CD8-positive, alpha-beta memory T cell (primary cell): ENCODE measurements at places on chromosomes 12 and 14. TPM values are rescaled to one million over a fixed set of nuclear protein-coding genes. Genes with fewer than 3 reads are reported as not detected.

DNA sequence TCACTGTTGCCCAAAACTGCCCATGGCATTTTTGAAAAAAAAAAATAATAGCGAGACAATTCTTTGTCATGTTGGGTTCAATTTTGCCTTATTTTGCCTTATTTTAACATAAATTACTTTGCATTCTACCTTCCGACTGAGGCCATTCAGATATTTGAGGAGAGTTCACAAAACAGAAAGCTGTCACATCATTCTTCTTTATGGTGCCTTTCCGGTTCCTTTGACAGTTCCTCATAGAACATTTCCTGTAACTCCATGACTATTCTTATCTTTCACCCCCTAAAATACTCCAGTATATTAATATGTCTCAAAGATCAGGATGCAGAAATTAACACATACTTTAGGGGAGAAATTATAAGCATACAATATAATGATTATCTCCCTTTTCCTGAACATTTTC lies 476.7 kb downstream of the NOVA1 start:
- H3K27me3 ChIP-seq, result no peaks in the 10 kb centered on the region
- no peak for DNase-seq
- no peaks in the 10 kb centered on the region for H3K36me3 ChIP-seq
- H3K4me3 ChIP-seq, result no peak overlapping the region
- no peak overlapping the region for H3K27ac ChIP-seq
- no peaks in the 10 kb centered on the region for H3K4me1 ChIP-seq

- H3K27me3 ChIP-seq, result no peaks in the 10 kb centered on the region
- H3K4me3 ChIP-seq, result no peak overlapping the region
Observed at GRCh38 chr12:126474703-126475102, 1409.5 kb downstream of the AACS start.

DNA sequence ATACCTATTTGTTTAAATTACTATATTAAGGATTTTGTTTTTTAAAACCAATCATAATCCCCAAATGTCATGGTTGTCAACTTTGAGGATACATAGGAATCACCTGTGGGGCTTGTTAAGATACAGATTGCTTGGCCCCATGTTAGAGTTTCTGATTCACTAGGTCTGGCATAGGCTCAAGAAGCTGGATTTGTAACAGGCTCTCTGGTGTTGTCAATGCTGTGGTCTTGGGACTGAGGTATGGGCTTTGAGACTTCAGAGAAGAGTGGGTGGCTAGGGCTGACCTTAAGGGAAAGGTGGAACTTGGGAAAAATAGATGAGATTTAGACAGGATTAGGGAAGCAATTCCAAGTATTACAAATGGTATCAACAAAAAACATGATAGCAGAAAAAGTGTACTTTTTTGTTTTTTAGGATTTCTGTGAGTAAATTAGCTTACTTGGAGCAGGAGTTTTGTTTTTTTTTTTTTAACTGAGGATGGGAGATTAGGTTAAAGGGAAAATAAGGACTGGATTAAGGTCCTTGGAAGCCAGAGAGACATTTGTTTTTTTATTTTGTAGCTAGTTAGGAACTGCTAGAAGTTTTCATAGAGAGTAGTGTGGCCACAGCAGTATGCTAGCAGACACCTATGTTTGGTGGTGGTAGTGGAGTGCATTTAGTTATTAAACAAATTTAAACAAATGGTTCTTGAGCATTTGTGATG lies 88.6 kb downstream of the RAD51B start:
- no peaks in the 10 kb centered on the region for H3K36me3 ChIP-seq
- H3K27me3 ChIP-seq, result no peaks in the 10 kb centered on the region
- H3K4me3 ChIP-seq, result no peak overlapping the region

Gene DNAI7
- not detected for total RNA-seq

DNA sequence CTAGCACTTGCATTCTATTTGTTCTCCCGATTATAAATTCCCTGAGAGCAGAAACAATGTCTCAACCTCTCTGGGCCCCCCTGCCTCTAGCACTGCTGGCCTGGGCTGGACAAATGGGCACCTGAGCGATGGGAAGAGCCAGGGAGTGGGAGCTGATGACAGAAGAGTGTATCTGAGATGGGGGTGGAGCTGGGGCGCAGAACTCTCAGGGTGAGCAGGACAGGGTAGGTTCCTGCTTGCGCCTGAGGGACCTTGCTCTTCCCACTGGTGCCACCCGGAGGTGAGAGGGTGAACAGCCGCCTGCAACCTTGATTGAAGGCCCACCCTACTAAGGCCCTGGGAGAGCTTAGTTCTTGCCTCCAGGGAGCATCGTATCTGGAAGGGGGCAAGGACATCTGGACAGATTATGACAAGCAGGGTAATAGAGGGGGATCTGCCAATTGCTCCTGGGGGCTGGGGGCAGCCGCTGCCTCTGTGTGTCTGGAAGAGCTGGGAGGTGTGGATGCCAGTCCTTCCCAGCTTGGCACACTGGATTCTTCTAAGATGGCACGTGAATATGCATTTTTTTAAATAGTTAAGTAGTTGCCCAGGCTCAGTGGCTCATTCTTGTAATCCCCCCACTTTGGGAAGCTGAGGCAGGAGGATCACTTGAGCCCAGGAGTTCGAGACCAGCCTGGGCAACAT lies 43.0 kb upstream of the TSPAN9 start:
- no peak overlapping the region for H3K4me3 ChIP-seq
- H3K27ac ChIP-seq, result no peak overlapping the region

DNA sequence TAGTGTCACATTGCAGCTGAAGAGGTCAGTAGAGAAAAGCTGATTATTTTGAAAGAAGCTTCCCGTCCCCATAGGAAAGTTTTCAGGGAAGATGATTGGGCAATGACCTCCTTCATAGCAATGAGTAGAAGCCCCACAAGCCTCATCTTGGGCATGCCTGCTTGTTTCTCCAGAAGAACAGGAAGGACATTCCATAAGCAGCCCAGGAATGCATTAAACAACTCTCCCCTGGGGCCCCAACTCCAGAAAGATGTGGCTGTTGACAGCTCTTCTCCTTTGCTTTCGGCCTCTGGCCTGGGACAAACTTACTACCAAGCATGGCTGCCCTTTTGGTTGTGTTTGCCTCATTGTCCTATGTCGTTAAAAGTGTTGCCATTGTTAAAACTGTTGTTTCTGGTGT lies 5.7 kb upstream of the VDR start:
- H3K27me3 ChIP-seq, result peaks cover 3% of the 10 kb centered on the region
- H3K4me1 ChIP-seq, result peaks cover 3% of the 10 kb centered on the region
- no peak overlapping the region for H3K4me3 ChIP-seq
- no peak overlapping the region for H3K27ac ChIP-seq
- no peaks in the 10 kb centered on the region for H3K36me3 ChIP-seq

Gene MYF5
- not detected for total RNA-seq

Gene CCDC196
- total RNA-seq, result not detected

DNA sequence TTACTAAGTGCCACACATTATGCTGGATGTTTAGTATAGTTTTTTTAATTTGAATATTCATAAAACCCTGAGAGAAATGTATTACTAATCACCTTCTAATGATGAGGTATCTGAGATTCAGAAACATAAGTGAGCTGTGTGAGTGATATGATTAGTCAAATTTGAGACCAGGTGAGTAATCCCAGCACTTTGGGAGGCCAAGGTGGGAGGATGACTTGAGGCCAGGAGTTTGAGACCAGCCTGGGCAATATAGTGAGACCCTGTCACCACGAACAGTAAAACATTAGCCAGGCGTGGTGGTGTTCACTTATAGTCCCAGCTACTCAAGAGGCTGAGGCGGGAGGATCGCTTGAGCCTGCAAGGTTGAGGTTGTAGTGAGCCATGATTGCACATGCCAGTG lies 438.4 kb downstream of the RAD51B start:
- no peaks in the 10 kb centered on the region for H3K36me3 ChIP-seq
- no peak for DNase-seq
- no peak overlapping the region for H3K27ac ChIP-seq

DNA sequence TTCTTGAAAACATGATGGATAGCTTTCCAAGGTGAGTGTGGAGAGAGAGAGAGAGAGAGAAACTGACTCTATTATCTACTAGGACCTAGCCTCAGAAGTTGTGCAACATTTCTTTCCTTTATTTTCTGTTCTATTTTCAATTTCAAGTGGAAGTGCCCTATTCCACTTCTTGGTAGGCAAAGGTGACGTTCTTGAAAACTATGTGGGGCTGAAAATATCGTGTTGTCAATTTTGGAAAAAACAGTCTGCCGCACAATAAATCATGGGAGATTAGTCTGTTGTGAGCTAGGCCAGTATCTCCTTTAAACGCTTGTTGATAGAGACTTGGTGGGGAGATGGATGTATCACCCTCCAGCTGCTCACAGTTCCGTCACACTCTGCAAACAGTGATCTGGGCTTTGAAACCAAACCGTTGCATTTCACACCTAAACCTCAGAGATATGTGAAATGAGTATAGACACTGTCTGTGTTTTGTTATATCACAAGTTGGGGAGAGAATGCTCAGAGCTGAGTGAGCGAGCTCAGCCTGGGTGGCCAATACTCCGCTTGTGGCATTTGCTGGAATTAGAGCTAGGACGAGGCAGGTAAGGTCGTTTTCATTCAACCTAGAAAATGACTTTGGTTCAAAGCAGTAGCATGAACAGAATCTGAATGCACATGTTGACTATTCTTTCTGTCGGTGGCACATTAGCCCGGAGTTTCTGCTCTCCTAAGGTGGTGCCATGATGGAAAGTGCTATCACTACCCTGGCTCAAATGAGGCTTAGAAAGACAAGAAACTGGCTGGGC lies 75.1 kb upstream of the ST8SIA1 start:
- peak overlapping the region; percentile 86 for H3K27ac ChIP-seq
- peak overlapping the region; percentile 52 for H3K4me3 ChIP-seq
- no peaks in the 10 kb centered on the region for H3K36me3 ChIP-seq
- DNase-seq, result peak; percentile 32
- H3K4me1 ChIP-seq, result peaks cover 8% of the 10 kb centered on the region

Gene LTBR
- total RNA-seq, result 1.4 TPM

DNA sequence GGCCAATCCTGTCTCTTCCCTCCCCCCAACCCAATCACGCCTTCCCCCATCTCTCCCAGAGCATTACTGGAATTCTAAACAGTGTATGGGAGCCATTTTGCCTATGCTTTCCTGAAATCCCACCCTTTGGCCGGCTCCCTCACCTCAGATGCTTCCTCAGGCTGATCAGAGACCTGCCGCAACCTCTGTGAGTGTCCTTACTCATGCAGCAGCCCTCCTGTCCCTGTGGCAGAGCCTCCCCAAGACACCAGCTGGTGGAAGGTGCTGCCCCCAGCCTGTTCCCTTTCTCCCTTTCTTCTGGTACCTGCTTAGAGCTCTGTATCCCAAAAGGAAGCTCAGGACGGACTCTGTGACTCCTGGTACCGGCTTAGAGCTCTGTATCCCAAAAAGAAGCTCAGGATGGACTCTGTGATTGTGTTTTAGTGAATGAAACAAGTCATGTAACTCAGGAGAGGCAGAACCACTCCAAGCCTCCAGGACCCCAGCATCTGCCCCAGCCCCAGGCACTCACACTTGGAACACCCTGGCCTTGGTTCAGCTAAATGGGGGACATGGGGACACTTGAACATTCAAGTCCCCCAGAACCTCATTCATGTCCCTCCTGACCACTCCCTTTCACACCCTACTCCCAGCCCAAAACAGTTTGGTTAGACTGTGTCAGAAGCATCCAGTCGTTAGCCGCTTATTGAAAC lies 29.3 kb upstream of the RIN3 start:
- no peak overlapping the region for H3K27ac ChIP-seq
- no peak overlapping the region for H3K4me3 ChIP-seq
- no peaks in the 10 kb centered on the region for H3K27me3 ChIP-seq
- no peaks in the 10 kb centered on the region for H3K4me1 ChIP-seq
- no peak for DNase-seq
- no peaks in the 10 kb centered on the region for H3K36me3 ChIP-seq

- H3K27me3 ChIP-seq, result no peaks in the 10 kb centered on the region
- H3K4me3 ChIP-seq, result no peak overlapping the region
- no peak for DNase-seq
- no peak overlapping the region for H3K27ac ChIP-seq
- H3K36me3 ChIP-seq, result no peaks in the 10 kb centered on the region
Observed at GRCh38 chr14:94282991-94283723, 9.9 kb downstream of the SERPINA10 start.

DNA sequence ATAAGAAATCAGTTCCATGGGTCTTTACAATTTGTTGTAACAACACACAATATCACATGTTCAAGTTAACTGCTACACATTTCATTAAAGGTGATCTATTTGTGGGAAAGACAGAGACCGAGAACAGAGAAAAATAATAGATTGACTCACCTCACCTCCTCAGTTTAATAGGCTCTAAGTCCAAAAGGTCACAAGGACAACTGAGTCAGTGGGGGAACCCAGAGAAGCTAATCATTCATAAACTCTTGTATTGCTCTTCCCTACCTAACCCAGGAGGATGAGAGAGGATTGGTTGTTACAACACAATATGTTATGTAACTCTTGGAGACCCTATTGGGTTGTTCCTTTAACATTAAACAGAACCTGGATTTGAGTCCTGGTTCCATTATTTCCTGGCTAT lies 72.2 kb upstream of the CRY1 start:
- no peak overlapping the region for H3K4me3 ChIP-seq
- no peaks in the 10 kb centered on the region for H3K4me1 ChIP-seq
- H3K27ac ChIP-seq, result no peak overlapping the region
- no peaks in the 10 kb centered on the region for H3K27me3 ChIP-seq
- no peaks in the 10 kb centered on the region for H3K36me3 ChIP-seq

Gene ACSM4
- total RNA-seq, result not detected

Gene SPTB
- 0.15 TPM for total RNA-seq

DNA sequence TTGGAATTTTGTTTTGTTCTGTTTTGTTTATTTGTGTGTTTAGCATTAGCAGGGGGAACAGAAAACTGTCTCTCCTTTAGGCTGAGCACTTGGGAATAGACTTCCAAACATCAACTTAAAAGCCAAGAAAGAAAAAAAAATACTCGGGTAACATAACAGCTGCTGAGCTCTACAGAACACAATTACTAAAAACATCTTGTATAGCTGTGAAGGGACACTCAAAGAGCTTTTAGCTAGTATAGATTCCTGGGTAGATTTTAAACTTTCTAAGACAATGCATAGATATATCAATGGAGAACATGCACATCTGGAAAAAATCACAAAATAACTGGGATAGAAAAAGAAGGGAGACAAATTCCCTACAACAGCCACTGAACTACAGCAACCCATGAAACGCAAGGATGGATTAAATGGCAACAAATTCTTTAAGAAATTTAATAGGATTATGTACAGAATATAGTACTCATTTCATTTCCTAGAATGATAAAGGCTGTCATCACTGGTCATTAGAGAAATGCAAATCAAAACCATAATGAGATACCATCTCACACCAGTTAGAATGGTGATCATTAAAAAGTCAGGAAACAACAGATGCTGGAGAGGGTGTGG lies 174.3 kb upstream of the KRR1 start:
- H3K4me1 ChIP-seq, result no peaks in the 10 kb centered on the region
- H3K27ac ChIP-seq, result no peak overlapping the region
- H3K36me3 ChIP-seq, result no peaks in the 10 kb centered on the region
- DNase-seq, result no peak
- no peak overlapping the region for H3K4me3 ChIP-seq
- H3K27me3 ChIP-seq, result no peaks in the 10 kb centered on the region

GRCh38 chr14:95664546-95664945 lies 21.7 kb upstream of the TCL1B start:
- no peak overlapping the region for H3K27ac ChIP-seq
- no peak for DNase-seq
- H3K4me3 ChIP-seq, result no peak overlapping the region
- peaks cover 4% of the 10 kb centered on the region for H3K27me3 ChIP-seq
- H3K36me3 ChIP-seq, result no peaks in the 10 kb centered on the region

Gene ASPG
- total RNA-seq, result not detected
